Vagina (tissue), 2 donors: ENCODE measurements at places on chromosomes 12 and 14.

DNA sequence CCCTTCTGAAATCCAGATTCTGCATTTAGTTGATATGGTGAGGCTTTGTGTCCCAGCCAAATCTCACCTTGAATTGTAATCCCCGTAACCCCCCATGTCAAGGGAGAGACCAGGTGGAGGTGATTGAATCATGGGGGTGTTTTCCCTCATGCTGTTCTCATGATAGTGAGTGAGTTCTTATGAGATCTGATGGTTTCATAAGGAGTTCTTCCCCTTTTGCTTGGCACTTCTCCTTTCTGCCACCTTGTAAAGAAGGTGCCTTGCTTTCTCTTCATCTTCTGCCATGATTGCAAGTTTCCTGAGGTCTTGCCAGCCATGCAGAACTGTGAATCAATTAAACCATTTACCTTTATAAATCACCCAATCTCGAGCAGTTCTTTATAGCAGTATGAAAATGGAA is 23.1 kb upstream of the C12orf42 start:
- no peak overlapping the region for H3K4me3 ChIP-seq
- H3K27me3 ChIP-seq = no peaks in the 10 kb centered on the region
- no peak for DNase-seq
- no peak overlapping the region for H3K27ac ChIP-seq

GRCh38 chr14:20550926-20551325 is 9.9 kb downstream of the RNASE9 start:
- H3K36me3 ChIP-seq = no peaks in the 10 kb centered on the region
- H3K27me3 ChIP-seq = no peaks in the 10 kb centered on the region
- no peak for DNase-seq
- no peaks in the 10 kb centered on the region for H3K4me1 ChIP-seq
- no peak overlapping the region for H3K27ac ChIP-seq

- H3K27ac ChIP-seq = no peak overlapping the region
- no peaks in the 10 kb centered on the region for H3K27me3 ChIP-seq
- no peaks in the 10 kb centered on the region for H3K36me3 ChIP-seq
- no peaks in the 10 kb centered on the region for H3K4me1 ChIP-seq
These were observed 16.5 kb upstream of the GABARAPL1 start for GRCh38 chr12:10196210-10196609.

DNA sequence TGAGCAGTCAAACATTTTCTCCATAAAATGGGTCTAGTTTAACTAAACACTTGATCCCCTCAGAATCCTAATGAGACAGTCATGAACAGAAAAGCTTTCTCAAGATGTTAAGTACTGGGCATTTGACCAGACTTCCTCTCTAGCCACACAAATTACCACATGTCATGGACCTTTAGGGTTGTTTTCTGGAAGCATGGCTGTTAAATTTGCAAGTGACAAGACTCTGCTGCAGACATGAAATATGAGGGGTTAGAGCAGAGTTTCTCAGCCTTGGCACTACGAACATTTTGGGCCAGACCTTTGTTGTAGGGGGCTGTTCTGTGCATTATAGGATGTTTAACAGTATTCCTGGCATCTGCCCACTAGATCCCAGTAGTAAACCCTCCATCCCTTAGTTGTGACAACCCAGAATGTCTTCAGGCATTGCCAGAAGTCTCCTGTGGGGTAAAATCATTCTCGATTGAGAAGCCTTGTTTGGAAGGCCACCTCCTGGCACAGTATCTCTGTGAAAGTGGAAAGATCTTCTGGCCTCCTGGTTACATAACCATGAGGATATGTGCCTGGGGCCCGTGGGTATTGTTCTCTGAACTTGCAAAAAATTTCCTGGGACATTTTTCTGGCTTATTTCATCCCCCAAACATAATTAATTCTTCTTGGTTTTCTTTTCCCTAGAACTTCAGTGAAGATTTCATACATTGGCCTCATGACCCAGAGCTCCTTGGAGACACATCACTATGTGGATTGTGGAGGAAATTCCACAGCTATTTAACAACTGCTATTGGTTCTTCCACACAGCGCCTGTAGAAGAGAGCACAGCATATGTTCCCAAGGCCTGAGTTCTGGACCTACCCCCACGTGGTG is 4.3 kb downstream of the TMEM106C start:
- no peak for DNase-seq
- no peaks in the 10 kb centered on the region for H3K27me3 ChIP-seq

GRCh38 chr14:64994540-64994939 is 7.8 kb downstream of the FNTB start:
- no peak overlapping the region for H3K4me3 ChIP-seq
- no peak for DNase-seq
- H3K27ac ChIP-seq = no peak overlapping the region
- H3K36me3 ChIP-seq = no peaks in the 10 kb centered on the region
- H3K27me3 ChIP-seq = no peaks in the 10 kb centered on the region
- peaks cover 20% of the 10 kb centered on the region for H3K4me1 ChIP-seq

DNA sequence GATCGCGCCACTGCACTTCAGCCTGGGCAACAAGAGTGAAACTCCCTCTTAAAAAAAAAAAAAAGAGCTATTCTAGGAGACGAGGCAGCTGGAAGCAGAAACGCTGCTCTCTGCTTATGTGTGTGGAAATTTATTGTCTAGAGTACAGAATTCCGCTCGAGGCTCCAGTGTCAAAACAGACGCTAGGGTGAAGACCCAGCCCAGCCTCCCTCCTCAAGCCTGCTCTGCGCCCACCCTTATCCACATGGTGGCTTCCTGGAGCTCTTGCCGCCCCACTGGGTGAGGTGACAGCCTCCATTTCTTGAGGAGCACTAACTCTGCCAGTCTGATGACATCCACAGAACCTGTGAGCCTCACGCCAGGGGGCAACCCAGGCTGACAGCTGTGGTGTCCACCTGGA is 49.5 kb upstream of the DLK1 start:
- H3K36me3 ChIP-seq = no peaks in the 10 kb centered on the region
- no peak overlapping the region for H3K4me3 ChIP-seq
- H3K27ac ChIP-seq = peak overlapping the region; percentile 93
- H3K4me1 ChIP-seq = peaks cover 57% of the 10 kb centered on the region
- no peak for DNase-seq
- no peaks in the 10 kb centered on the region for H3K27me3 ChIP-seq

DNA sequence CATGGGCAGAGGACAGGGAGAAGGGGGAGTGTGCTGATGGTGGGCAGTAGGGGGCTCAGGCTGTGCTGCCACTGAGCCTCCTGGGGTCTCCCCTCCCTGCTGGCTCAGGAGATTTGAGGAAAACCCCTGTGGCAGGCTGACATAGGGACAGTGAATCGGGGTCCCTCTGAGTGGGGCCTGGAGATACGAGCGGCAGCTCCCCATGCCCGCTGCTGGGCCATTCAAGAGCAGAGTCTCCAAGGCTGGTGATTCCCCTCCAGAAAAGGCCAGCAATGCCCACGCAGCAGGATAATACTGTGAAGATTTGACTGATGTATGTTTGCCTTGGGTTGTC is 288.7 kb upstream of the SFSWAP start:
- H3K27ac ChIP-seq = no peak overlapping the region
- DNase-seq = no peak
- H3K36me3 ChIP-seq = no peaks in the 10 kb centered on the region
- no peaks in the 10 kb centered on the region for H3K27me3 ChIP-seq
- no peak overlapping the region for H3K4me3 ChIP-seq

DNA sequence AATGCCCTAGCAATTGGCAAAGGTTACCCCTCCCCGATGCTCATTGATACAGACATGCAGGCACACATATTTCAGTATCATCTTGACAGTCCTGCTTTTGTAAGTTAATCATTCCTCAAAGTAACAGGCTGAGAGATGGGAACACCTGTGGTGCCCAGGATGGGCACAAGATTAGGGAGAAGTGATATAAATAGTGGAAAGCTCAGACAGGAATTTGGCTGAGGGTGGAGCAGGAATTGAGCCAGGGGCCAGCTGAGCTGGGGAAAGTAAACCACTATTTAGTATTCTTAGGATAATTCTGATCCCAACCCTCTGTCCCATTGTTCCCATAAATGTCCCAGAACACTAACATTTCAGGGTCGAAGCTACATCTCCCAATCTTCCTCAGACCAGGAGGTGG is 38.3 kb downstream of the DAO start:
- no peak for DNase-seq
- no peak overlapping the region for H3K27ac ChIP-seq
- H3K36me3 ChIP-seq = no peaks in the 10 kb centered on the region
- no peaks in the 10 kb centered on the region for H3K4me1 ChIP-seq
- no peak overlapping the region for H3K4me3 ChIP-seq

- no peak overlapping the region for H3K27ac ChIP-seq
- H3K4me1 ChIP-seq = peaks cover 10% of the 10 kb centered on the region
- DNase-seq = no peak
- H3K36me3 ChIP-seq = no peaks in the 10 kb centered on the region
These were observed 5.6 kb downstream of the TBX5 start for GRCh38 chr12:114400361-114400811.

DNA sequence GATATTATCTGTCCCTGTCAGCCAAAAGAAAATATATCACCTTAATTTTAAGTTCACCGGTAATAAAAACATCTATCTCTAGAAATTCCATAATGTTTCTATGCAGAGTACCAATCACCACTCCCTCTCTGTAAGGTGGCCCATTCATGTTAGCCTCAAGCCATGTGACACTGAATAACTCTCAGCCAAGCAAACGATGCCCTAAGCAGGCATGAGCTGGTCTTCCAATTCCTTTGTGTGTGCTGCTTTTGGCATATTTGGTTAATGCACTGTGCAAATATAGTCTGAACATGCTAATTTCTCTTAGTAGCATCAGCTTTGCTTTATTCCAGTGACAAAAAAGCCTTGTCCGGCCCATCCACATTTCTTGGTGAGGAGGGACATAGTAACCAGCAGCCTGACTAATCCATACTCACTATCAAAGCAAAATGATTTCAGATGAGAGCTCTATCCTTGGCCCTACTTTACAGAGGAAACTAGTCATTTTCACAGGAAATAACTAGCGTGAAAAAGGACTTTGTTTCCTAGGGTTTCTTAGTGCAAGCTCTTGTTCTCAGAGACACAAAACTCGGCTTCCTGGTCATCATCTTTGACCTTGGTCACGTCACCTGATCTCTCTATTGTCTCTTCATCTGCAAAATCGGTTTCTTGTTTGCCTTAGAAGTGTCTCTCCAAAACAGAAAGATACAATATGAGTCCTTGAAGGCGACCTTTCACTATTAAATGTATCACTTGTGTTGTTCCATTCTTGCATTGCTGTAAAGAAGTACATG is 59.2 kb upstream of the RTRAF start:
- no peaks in the 10 kb centered on the region for H3K36me3 ChIP-seq
- H3K4me1 ChIP-seq = no peaks in the 10 kb centered on the region
- H3K27me3 ChIP-seq = no peaks in the 10 kb centered on the region
- DNase-seq = no peak
- H3K4me3 ChIP-seq = no peak overlapping the region

GRCh38 chr12:44875417-44875953 is 630 bp downstream of the NELL2 start:
- no peak overlapping the region for H3K27ac ChIP-seq
- no peak for DNase-seq
- H3K4me3 ChIP-seq = peak overlapping the region; percentile 49
- peaks cover 22% of the 10 kb centered on the region for H3K4me1 ChIP-seq
- H3K36me3 ChIP-seq = no peaks in the 10 kb centered on the region

DNA sequence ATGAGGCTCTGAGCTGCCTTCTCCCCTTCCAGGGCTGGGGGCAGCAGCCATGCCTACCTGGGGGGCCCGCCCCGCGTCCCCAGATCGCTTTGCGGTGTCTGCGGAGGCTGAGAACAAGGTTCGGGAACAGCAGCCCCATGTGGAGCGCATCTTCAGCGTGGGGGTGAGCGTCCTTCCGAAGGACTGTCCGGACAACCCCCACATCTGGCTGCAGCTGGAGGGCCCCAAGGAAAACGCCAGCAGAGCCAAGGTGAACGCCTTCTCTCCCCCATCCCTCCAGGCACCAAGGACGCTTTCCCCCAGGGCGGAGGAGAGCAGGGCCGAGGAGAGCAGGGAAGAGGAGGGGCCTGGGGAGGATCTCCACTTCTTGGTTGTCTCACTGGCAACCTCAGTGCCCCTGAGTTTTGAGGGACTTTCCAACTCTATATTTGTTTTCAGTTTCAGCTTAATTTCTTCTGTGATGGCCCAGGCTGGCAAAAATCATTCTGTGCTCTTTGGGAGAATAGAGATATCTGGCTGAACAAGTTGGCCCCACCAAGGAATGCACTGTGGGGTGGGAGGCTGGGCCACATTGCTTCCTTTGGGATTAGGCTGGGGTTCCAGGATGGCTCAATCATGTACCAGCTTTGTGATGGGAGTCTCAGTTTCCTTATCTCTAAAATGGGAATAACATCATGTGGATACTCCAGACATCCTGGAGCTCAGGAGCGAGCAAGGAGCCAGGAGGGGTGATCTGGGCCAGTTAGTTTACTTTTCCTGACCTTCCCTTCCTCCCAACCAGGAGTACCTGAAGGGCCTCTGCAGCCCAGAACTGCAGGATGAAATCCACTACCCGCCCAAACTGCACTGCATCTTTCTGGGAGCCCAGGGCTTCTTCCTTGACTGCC is 1.2 kb downstream of the KHNYN start:
- H3K36me3 ChIP-seq = peaks cover 23% of the 10 kb centered on the region
- DNase-seq = peak; percentile 94
- H3K27me3 ChIP-seq = no peaks in the 10 kb centered on the region
- peak overlapping the region; percentile 93 for H3K4me3 ChIP-seq
- peak overlapping the region; percentile 92 for H3K27ac ChIP-seq
- peaks cover 58% of the 10 kb centered on the region for H3K4me1 ChIP-seq

- no peaks in the 10 kb centered on the region for H3K27me3 ChIP-seq
- H3K36me3 ChIP-seq = no peaks in the 10 kb centered on the region
These were observed 26.3 kb downstream of the TESC start for GRCh38 chr12:117072736-117073490.

DNA sequence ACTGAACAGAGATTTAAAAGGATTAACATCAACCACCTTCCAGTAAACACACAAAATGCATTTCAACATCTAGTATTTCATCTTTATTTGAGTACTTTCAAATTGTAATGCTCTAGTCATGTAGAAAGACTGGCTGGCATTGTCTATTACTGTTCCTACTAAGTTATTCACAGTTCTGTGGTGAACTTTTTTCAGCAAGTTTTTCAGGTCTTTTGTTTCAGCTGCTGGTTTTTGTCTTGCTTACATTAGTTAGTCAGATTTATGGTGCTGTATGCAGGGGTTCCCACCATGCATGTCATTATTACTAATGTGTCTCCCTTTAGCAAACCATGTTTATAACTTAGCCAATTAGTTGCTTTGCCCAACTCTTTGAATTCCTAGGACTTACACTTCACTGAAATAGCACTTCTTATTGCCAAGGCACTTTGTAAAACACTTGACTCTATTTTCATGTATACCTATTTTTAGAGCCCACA is 253.4 kb upstream of the KITLG start:
- H3K27ac ChIP-seq = no peak overlapping the region
- H3K4me3 ChIP-seq = no peak overlapping the region
- no peaks in the 10 kb centered on the region for H3K27me3 ChIP-seq

DNA sequence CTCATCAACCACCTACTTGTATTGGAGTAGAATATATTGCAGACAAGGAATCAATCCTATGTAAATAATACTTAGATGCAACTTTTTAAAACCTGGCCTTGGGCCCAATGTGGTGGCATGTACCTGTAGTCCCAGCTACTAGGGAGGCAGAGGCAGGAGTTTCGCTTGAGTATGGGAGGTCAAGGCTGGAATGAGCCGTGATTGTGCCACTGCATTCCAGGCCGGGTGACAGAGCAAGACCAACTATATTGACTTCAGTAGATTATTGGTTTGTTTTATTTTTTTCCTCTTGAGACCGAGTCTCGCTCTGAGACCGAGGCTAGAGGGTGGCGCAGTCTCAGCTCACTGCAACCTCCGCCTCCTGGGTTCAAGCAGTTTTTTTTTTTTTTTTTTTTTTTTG is 3.6 kb downstream of the LARP4 start:
- no peak for DNase-seq
- H3K27me3 ChIP-seq = no peaks in the 10 kb centered on the region
- H3K4me1 ChIP-seq = peaks cover 46% of the 10 kb centered on the region
- no peak overlapping the region for H3K27ac ChIP-seq
